ENCODE measurements at places on chromosomes 4 and X. TPM values are rescaled to one million over a fixed set of nuclear protein-coding genes. Genes with fewer than 3 reads are reported as not detected.

The PNCK gene
- 0.18 TPM for total RNA-seq

The NEUROG2 gene
- total RNA-seq = not detected

The SPANXD gene
- total RNA-seq = not detected

The NUDT10 gene
- total RNA-seq = 0.64 TPM

- peak overlapping the region; percentile 7 for H3K27ac ChIP-seq
- H3K4me3 ChIP-seq = no peak overlapping the region
- peaks cover 11% of the 10 kb centered on the region for H3K36me3 ChIP-seq
Measured at GRCh38 chr4:147773261-147774184, 41.6 kb downstream of the ARHGAP10 start.

DNA sequence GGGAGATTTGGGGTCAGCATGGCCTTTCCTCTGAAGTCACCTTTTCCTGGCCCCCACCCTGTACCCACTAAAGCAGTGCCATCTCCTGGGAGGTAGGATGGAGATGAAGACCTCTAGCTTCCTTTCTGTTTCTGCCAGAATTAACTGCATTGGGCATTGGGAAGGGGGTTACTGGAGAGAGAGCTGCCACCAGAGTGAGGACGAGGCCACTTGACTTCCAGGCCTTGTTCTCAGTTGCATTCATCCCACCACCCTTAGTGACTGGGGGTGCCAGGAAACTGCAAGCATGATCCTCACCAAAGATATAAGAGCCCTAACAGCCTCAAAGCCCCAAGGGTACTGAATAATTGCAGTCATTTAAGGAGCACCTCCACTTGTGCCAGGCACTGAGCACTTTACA lies 15.8 kb downstream of the SASH3 start:
- H3K27ac ChIP-seq = peak overlapping the region; percentile 12
- peaks cover 48% of the 10 kb centered on the region for H3K36me3 ChIP-seq
- no peaks in the 10 kb centered on the region for H3K27me3 ChIP-seq
- DNase-seq = no peak

- H3K36me3 ChIP-seq = no peaks in the 10 kb centered on the region
- H3K4me3 ChIP-seq = no peak overlapping the region
- DNase-seq = no peak
- H3K27me3 ChIP-seq = no peaks in the 10 kb centered on the region
- H3K4me1 ChIP-seq = peaks cover 9% of the 10 kb centered on the region
Measured at GRCh38 chrX:22053481-22053880, 21.4 kb downstream of the PHEX start.

DNA sequence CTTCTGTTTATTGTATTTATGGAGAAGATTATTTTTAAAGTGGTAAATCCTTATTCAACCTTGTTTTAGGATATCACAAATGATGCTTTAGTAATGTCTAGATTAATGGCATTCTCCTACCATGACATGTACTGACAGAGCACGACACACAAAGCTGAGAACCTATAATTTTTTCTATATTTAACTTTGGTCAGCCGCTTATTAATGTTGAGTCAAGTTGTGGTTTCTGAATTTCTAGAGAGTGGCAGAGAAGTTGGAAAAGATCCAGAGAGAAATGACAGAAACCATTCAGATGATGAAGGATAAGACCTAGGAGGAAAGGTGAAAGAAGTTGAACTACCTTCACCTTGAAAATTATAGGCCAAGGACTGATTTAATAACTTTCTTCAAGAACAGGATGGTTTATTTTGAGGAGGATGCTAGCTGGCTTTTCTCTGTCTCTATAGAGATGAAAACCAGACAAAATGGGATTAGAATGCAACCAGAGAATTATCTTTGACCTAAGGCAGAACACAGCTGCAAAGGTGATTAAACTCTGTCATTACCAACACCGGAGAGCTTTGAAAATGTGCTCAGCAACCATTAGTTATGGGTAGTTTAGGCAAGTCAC lies 62.6 kb upstream of the TSPAN5 start:
- H3K27me3 ChIP-seq = peaks cover 3% of the 10 kb centered on the region
- peaks cover 4% of the 10 kb centered on the region for H3K36me3 ChIP-seq
- no peak overlapping the region for H3K4me3 ChIP-seq
- H3K27ac ChIP-seq = no peak overlapping the region

Data from activated T-helper 2 cell treated with anti-CD3 and anti-CD28 coated beads, Interferon-gamma antibody, Interleukin-2, Interleukin-4, amounts not matched to agents 10 μg/mL and 5 μg/mL and 100 μg/mL, durations not matched to agents 14 hours and 24 hours and 36 hours (primary cell).